ENCODE measurements at places on chromosomes 12 and 14.

GRCh38 chr14:32382704-32383103 is 53.6 kb downstream of the AKAP6 start:
- no peak for DNase-seq

DNA sequence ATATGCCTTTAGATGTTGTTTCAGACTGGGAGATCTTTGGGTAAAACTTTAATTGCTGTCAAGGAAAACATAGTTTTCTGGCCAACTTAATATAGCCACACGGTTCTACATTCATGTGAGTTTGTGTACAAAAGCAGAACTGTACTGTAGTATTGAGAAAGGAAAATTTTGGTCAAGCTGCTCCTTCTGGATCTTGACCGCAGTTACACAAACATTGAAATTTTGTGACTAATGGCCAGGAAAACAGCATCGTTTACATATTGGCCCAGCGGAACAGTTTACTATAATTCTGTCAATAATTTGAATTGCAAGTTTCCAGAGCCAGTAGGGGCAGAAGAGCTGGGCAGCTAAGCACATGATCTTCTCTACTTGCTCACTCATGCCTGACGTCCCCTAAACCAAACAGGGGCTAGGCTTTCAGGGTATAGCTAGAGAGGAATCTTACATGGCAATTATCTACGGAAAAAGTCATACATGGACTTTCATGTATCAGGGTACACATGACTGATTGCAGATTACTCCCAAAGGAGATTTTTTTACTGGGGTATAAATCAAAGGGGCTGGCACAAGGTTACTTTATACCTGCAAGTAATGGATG is 11.4 kb upstream of the ART4 start:
- no peak for DNase-seq

- peak; percentile 16 for DNase-seq
These were observed 36.4 kb upstream of the STON2 start for GRCh38 chr14:81436296-81437138.

- DNase-seq = no peak
These were observed 99.8 kb downstream of the BTG1 start for GRCh38 chr12:92045852-92046251.

DNA sequence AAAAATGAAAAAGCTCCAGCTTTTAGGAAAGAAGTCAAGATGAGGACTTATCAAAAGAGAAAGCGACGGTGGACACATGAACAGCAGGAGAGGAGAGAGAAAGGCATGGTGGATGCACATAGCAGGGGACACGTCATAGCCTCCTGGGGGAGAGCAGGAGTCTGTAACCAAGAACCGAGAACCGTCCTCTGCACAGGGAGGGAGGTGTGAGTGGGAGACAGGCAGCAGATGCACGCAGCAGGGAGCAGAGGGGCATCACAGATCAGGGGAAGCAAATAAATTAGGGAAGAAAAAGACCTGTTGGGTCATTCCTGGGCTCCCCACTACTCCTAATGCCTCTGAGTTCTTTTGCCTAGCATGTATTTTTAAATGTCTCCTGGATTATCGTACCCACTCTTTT is 138.1 kb upstream of the RMST start:
- DNase-seq = no peak

GRCh38 chr12:100795174-100795799 is 711 bp downstream of the ANO4 start:
- DNase-seq = no peak

- DNase-seq = peak; percentile 57
These were observed 3.7 kb downstream of the GPR132 start for GRCh38 chr14:105061428-105062047.

GRCh38 chr14:89435492-89435891 is 18.5 kb upstream of the FOXN3 start:
- DNase-seq = no peak

DNA sequence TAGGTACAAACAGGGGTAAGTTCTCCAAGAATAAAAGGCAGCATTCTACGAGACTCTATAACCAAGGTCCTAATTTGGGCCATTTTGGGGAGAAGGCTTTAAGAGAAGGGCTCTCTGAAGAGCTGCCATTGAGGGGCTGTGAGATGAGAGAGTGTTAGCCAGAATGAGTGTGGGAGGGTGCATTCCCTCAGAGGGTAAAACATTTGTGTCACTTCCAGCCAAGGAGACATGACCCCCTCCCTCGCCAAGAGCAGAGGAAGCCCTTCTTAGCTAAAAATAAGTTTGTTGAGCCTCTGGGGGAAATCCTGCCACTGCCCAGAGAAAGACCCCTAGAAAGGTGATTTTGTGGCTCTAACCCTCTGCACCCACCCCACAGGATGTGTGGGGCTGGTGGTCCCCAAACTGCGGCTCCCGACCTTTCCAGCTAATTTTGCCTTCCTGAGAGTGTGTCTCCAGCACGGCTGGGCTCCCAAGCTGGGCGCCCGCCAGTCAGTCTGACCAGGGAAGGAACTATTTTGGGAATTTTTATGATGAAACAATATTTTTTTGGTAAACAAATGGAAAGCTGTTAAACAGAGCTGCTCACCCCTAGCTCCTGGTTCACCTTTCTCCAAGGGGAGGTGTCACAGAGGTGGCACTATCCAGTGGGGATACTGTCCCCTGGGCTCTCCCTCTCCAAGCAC is 65.9 kb upstream of the JDP2 start:
- DNase-seq = no peak

GRCh38 chr14:99169776-99170356 is 102.1 kb downstream of the BCL11B start:
- no peak for DNase-seq

- no peak for DNase-seq
These were observed 89.3 kb downstream of the NTN4 start for GRCh38 chr12:95701275-95701674.

- no peak for DNase-seq
These were observed 157.4 kb downstream of the KLHL28 start for GRCh38 chr14:44804391-44804790.

DNA sequence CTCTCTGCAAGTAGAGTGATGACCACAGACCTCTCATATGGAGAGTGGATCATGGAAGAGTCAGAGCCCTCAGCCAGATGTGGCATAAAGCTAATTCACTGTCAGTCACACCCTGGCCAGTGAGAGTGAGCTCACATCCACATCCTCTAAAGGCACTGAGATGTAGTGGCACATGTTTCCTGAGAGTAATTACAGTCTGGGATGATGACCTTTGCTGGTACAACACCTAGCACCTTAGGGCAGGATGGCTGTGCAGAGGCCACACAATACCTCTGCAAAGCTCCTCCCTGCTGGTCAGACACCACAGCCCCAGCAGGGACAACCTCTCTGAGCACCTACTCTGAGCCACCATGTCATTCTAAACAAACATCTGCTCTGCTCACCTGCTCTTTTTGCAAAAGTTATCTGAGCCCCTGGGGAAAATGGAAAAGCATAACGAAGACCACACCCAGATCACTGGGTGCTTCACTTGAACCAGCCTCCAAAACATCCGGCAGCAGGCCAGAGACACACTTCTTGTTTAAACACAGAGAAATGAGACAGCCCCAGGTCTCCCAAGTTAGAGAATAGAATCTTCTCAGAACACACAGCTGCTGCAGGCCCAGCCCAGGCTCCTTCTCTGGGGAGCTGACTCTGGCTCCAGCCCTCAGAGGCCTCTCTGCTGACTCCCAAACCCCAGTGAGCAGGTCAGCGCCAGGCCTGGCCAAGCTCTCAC is 30.3 kb downstream of the PITPNM2 start:
- no peak for DNase-seq

GRCh38 chr12:116196226-116196625 is 81.3 kb downstream of the MED13L start:
- DNase-seq = no peak

DNA sequence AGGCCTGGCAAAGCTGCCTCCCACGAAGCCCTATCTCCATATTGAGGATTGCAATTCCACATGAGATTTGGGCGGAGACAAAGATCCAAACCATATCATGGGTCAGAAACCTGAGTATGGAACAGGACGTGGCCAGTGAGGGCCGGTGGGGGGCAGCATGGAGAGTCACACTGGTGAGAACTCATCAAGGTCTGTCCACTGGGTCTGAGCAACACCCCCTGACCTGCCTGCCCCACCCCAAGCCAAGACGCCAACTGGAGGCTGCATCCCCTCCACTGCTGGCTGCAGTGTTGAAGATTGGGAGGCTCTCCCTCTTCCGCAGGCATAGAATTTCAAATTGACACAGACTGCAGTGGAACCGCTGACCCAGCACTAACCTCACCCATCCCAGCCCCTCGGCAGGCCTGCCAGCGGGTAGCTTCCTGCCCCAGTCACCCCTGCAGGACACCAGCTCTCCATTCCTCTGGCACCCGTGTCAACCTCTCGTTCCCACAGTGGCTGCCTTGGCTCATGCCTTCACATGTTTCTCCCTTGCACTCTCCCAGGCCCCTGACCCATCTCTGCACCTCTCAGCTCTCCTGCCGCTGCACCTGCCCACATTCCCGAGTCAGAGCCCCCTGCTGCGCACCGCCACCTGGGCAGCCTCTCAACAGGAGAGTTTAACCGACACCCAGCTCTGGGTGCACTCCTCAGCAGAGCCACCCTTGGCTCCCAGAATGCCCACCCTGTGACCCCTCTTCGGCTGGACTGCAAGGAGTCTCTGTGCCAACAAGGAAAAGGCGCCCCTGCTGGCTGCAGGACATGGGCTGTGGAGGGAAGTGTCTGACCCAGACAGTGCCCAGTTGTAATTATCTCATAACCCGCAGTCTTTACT is 45.2 kb upstream of the PPP2R5C start:
- no peak for DNase-seq

GRCh38 chr12:46266869-46267574 is 1.8 kb downstream of the SLC38A1 start:
- peak; percentile 61 for DNase-seq

DNA sequence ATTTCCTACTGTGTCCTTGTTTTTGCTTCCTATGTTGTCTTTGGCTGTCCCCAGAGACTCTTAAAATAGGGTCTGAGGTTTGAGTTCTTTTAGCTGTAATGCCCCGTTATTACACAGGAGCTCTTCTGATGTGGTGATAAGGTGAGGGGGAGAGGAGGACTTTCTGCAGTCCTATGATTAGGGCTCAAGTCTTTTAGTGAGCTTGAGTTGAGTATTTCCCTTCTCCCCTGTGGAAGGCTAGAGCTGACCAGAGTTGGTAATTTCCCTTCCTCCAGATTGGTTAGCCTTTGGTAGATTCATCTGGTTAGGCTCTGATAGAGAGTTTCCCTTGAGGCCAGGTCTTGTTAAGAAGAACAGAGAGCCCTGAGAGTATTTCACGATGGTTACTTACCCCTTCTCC is 4.3 kb upstream of the HIF1A start:
- DNase-seq = no peak

DNA sequence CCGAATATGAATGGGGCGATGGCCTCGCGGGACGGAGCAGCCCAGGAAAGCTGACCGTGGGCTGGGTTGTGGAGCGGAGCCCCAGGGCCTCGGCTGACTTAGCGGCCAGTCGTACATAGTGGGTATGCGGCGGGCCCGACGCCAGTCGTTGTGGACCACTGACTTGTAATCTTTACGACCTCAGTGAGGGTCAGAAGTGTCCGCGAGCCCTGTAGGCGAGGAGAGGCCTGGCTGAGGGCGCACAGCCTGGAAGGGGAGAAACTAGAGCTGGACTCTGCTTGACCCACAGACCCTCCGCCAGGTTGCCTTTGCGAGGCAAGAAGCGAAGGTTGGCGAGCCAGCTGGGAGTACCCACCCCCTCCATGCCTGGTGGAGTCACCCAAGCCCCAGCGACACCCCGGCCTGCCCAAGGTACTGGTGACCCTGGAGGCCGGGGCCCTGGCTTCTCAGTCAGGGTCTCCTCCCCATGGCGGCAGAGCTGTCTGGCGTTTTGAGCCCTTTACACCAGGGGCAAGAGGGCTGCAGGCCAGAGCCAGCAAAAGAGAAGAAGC is 15.6 kb upstream of the DYNC1H1 start:
- no peak for DNase-seq

DNA sequence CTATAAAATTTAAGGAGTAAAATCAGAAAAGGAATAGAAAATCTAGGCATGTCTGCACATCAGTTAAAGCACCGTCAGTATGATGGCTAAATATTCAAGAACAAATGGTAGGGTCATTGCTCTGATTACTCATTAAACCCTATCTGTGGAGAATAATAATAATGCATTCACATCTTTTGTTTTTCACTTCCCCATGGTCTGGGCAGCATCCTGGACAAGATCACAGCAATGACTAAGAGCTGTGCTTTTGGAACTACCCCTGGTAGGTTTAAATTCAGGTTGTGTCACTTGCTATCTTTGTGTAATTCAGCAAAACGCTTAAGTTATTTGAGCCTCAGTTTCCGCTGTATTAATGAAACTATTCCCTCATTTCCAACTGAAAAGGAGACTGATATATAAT is 33.1 kb downstream of the C12orf42 start:
- DNase-seq = no peak

DNA sequence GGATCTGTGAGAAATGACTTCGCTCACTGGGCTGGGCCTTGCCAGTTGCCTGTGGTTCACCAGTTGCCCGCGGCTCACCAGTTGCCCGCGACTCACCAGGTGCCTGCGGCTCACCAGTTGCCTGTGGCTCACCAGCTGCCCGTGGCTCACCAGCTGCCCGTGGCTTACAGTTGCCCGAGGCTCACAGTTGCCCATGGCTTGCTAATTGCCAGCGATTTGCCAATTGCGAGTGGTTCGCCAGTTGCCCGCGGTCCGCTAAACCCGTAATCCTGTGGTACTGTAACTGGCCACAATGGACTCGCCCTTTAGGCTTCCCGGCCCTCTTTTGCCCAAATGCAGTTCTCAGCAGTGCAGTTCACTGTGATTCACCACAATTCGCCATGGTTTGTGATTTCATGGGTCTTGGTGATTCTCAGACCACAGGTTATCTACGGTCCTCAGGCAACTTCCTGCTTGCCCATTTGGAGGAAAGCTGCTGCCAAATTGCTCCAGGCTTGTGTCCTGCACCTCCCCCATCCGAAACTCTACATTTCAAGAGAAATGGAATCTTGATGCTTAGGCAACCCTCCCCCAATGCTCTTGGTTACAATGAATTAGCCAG is 15.0 kb upstream of the MEG3 start:
- DNase-seq = no peak

DNA sequence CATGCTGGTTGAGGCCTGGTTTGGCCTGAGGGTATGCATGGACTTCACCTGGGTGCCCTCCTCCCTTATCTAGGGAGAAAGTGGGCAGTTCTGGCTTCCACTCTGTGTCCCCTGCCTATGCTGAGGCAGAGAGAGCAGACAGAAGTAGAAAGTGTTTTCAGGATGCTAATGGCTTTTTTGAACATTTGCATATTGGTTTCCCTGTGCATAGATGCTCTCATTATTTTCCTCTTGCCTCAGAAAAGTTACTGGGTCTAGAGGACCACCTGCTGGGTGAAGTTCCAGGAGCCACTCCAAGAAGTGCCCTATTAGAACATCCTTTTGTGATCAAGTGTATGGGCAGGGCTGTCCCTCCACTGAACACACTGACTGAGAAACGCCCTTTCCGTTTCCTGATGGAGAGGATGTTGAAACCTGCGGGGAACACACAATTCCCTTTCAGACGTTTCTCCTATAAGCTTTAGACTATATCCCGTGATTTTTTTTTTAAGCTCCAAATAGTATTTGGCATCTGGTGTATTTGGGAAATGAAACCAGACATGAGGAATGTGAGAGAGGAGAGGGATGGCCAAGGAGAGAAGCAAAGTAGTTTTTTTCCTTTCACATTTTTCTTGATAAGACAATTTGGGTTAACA is 66.6 kb downstream of the DAAM1 start:
- no peak for DNase-seq

GRCh38 chr12:122413516-122414404 is 8.7 kb downstream of the CLIP1 start:
- no peak for DNase-seq

GRCh38 chr14:53850714-53851296 is 105.8 kb downstream of the BMP4 start:
- DNase-seq = no peak

GRCh38 chr14:35992816-35993683 is 166.9 kb downstream of the BRMS1L start:
- no peak for DNase-seq

- DNase-seq = no peak
These were observed 105.4 kb downstream of the HMGA2 start for GRCh38 chr12:65929641-65930040.
